NCI-H524 treated with DMSO at 0.1 percent for 48 hours (cell line): ENCODE measurements at places on chromosomes 12 and 14.

DNA sequence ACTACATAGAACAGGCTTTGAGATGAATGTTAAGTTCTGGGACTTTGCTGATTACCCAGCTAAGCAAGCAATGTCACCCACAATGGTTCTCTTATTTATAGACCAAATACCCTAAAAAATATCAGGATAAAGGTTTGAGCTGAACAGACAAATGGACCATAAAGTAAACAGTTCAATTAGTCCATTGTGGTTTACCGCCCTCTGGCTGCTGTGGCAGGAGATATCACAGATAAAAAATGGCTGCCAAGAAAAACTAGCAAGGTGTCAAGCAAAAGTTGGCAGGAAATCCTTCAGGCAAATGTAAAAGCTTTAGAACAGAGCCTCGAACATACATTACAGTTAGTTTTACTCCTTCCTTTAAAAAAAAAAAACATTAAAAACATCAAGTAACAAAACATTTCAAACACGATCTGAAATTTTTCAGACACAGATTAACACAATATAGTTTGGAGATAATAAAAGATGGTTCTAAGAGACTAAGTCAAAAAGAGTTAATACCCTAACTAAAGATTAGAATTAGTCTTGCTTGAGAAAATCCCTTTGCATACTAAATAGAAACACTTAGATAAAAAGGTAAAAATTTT is 41.3 kb downstream of the MED13L start:
- no peak for DNase-seq

DNA sequence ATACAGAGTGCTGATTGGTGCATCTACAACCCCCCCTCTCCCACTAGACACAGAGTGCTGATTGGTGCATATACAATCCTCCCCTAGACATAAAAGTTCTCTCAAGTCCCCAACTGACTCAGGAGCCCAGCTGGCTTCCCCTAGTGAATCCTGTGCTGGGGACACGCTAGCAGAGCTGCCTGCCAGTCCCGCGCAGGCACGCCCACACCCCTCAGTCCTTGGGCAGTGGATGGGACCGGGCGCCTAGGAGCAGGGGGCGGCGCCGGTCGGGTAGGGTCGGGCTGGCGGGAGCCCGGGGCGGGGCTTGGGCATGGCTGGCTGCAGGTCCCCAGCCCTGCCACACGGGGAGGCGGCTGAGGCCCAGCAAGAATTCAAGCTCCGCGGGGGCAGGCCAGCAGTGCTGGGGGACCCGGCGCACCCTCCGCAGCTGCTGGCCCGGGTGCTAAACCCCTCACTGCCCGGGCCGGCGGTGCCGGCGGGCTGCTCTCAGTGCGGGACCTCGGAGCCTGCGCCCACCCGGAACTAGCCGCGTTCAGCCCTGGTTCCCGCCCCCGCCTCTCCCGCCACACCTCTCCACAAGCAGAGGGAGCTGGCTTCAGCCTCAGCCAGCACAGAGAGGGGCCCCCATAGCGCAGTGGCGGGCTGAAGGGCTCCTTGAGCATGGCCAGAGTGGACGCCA is 64.3 kb upstream of the DDHD1 start:
- DNase-seq = peak; percentile 86

DNA sequence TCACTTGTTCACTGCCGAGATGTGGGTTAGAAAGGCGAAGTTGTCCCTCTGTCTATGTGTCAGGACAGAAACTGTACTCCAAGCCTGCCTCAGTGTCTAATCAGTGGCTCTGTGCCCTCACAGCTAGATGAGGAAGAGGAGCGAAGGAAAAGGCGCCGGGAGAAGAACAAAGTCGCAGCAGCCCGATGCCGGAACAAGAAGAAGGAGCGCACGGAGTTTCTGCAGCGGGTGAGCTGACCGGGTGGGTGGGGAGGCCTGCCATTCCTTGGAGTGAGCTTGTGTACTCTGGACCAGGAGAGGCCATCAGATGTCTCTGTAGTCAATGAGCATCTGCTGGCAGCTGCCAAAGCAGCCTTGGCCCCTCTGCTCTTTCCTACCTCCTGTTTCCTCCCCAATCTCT is 33.5 kb downstream of the JDP2 start:
- no peak for DNase-seq

- no peak for DNase-seq
Observed at GRCh38 chr12:130981911-130982310, 28.2 kb downstream of the ADGRD1 start.

DNA sequence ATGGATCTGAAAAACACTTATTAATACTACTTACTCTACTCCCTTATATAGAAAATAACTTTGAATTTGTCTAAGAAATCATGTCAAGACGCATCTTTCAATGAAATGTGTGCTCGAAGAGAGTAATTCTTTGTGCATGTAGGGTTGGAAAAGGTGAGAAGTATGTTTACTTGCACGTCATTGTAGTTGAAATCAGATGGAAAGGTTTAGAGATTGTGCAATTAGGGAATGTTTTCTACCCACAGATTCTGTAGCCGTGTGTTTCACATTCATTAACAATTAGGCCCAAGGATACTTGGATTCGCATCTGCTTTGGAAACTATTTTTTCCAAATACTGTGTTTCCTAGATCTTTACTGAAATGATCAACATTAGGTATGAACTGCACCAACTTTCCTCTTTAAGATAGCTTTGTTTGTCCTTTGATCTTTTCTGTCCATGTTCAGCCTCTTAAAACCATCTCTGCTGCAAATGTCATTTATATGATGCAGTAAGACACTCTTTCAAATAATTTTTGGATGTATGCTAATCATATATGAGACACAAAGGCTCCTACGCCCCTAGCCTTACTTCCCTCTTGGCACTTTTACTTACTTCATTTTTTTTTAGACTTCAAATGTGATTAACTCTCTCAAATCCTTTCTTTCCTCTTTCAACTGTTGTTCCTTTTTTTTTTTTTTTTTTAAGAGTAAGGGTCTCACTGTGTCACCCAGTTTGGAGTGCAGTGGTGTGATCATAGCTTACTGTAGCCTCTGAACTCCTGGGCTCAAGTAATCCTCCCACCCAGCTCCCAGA is 58.0 kb upstream of the PSMA6 start:
- DNase-seq = no peak

GRCh38 chr14:68806526-68807147 is 13.8 kb upstream of the ZFP36L1 start:
- no peak for DNase-seq

- DNase-seq = no peak
Observed at GRCh38 chr12:57235017-57235727, 5.7 kb downstream of the SHMT2 start.

- DNase-seq = no peak
Observed at GRCh38 chr14:53093206-53093605, 59.9 kb downstream of the DDHD1 start.

- no peak for DNase-seq
Observed at GRCh38 chr12:44929236-44929885, 53.2 kb upstream of the NELL2 start.

DNA sequence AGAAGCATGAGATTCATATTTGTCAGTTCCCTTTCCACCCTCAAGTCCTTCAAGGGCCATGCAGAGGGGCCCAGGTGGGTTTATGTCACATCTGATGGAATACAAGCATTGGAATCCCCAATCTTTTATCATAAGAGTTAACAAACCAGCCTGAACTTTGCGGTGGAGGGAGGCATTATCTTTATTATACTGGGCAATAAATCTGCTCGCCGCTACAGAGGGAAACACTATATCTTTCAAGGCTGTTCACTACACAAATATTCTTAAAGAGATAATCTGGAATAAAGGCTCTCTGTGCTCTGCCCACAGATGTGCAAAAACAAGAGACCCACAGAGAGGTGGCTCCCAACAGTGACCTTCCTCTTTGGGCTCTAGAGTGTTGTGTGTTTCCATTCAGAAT is 153.6 kb upstream of the PLEKHA5 start:
- no peak for DNase-seq

DNA sequence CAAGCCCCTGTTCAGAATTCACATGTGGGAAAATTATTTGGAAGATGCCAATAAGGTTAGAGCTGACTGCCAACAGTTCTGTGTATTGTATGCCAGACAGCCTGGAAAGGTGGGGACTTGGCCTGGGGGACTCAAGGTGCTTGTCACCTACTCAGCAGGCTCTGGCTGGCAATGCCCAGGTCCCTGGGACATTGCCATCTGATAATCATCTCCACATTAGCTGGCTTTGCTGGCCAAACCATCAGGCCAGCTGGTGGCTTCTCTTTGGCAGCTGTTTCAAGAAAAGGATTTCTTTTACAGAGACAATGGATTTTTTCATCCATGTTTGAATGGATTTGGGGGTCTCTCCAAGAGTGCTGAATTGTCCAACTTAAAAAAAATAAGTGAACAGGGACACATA is 165.2 kb downstream of the BRMS1L start:
- DNase-seq = peak; percentile 69

DNA sequence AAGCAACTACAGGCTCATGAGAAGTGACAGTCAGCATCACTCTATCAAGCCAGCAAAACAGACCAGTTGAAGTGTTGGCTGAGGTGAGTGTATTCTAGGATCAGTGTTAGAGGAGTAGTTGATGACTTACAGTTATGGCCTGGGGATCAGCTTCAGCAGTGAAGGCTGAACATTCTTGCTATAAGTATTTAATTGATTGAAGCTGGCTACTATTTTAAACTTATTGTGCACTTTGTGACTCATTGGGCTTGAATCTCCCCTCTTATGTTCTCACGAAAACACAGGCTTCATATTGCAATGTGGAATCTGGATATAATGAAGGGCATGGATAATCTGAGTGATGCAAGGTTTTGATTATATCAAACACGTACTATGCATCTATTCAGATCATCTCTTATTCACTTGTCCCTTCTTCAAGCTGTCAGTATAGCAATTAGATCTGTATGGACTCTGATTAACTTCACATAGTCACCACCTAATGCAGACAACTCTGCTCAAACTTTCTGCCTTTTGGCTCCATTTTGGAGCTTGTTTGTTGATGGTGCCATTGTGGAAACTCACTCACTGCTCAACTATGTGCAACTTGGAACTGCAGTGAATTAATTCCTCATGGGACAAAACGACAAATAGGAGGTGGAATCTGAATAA is 309.2 kb downstream of the SLC16A7 start:
- DNase-seq = no peak

DNA sequence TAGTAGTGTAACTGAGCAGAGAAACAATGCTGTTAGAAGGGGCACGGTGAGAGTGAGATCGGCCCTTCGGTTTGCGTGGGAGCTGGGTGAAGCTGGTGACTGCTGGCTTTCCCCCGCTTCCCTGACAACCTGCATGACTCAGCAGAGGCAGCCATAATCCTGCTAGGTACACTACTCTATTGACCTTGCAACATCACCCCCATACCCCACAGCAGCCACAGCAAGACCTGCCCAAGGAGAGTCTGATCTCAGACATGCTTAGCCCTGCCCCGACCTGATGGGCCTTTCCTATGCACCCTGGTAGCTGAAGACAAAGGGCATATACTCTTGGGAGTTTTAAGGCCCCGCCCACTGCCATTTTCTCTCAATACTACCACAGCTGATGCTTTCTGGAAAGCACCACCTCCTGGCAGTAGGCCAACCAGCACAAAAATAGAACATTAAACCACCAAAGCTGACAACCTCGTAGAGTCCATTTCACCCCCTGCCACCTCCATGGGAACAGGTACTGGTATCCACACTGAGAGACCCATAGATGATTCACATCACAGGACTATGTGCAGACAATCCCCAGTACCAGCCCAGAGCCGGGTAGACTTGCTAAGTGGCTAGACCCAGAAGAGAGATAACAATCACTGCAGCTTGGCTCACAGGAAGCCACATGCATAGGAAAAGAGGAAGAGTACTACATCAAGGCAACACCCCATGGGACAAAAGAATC is 75.9 kb upstream of the RGS6 start:
- no peak for DNase-seq

DNA sequence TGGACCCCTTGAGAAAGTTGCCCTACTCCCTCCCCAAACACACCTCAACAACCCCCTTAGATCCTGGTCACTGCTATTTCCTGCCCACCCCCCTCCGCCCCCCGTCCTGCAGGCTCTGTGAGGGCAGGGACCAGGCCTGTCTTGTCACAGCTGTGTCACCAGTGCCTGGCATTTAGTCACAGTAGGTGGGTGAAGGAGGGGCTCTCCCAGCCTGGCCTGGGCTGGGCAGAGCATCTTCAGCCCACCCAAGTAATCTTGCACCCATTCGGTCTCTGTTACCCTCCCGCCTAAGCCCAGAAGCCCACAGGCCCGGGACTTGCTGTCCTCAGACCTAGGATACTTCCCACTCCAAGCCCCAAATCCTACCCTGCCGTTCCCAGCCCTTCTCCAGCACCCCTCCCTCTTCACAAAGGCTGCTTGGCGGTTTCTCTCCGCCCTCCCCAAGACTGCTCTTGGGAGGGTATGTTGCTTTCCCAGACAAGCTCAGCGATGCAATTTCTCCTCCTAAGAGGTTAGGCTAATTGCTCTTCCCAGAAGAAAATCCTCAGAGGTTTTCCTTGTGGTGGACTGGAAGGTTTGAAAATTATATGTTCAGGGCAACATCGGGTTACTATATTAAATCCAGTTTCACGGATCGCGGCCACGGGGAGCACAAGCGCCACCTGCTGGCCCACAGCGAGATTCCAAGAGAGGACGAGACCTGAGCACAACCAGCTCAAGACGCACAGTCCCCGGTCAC is 50.8 kb upstream of the ZFP36L1 start:
- DNase-seq = peak; percentile 26

GRCh38 chr12:92175961-92176360 is 30.3 kb upstream of the BTG1 start:
- no peak for DNase-seq

- no peak for DNase-seq
Observed at GRCh38 chr14:62143245-62143644, 381.0 kb downstream of the SNAPC1 start.

DNA sequence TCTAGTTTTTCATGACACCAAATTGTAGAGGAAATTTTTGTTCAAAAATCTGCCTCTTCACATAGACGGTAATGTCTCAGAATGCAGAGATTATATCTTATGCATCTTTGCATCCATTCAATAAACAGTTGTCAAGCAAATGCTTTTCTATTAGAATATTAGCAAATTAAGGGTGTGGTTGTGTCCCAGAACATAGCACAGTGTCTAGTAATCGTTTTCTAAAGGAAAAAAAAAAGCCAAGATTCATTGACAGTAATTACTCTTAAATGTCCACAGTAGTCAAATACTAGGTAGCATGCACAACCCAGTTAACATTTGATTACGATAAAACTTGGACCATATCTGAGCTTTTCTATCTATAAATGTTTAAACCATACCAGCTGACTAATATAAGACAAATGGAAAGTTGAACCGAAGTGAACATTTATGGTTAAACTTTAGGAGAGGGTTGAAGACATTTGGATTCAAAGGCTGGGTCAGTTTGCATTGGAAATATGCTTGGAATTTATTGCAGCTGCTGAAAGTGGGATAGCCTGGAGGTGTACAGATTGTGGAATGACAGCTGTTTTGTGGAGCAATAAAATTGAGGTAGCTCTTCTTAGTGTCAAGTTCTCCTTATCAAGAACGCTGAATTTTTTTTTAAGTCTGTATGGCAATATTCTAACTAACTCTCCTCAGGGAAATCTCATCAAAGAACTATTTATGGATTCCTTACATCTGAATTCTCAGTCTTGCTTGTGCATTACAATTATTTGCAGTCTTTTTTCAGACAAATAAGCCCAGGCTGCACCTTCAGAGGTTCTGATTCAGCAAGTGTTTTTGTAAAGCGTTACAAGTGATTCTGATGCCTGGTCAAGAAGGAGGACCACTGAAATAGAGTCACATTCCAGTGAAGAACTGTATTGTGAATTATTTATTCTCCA is 66.7 kb upstream of the ATP2B1 start:
- no peak for DNase-seq

GRCh38 chr14:47040550-47040949 is 389.0 kb upstream of the RPL10L start:
- peak; percentile 15 for DNase-seq
